Activated T-cell treated with anti-CD3 and anti-CD28 coated beads for 4 hours (primary cell): ENCODE measurements at places on chromosomes 11 and 22.

- DNase-seq: peak; percentile 25
Observed at GRCh38 chr22:23119494-23120414, 22.0 kb downstream of the RSPH14 start.

DNA sequence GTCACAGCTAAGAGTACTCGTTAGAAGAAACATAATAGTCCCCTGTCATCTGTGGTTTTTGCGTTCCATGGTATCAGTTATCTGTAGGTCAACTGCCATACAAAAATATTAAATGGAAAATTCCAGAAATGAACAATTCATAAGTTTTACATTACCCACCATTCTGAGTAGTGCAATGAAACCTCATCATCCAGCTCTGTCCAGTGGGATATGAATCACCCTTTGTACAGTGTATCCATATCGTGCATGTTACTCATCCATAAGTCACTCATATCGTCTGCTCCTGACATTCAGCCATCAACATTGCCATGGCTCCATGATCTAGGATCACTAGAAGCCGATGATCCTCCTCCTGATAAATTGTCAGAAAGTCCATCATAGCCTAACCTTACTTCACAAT, 174.9 kb upstream of the C11orf87 start:
- no peak for DNase-seq

GRCh38 chr11:121917482-121917881, 198.5 kb downstream of the BLID start:
- DNase-seq: no peak

- no peak for DNase-seq
Observed at GRCh38 chr11:109993786-109994185, 99.4 kb upstream of the ZC3H12C start.

DNA sequence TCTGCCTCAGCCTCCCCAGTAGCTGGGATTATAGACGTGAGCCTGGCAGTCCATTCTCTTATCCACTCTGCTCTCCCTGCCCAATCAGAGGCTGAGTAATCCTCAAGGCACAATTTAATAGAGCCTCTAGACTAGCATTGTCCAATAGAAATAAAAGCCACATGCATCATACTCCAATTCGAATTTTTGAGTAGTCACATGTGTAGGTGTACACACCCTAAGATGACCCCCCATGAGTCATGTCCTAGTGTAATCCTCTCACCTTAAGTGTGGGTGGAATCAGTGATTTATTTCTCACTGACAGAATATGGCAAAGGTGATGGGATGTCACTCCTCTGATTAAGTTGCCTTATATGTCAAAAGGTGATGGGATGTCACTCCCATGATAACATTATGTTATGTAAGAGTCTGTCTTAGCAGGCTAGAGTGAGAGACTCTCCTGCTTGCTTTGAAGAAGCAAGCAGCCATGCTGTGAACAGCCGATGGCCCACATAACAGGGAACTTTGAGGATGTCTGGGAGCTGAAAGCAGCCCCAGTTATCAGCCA, 61.3 kb downstream of the MN1 start:
- no peak for DNase-seq

DNA sequence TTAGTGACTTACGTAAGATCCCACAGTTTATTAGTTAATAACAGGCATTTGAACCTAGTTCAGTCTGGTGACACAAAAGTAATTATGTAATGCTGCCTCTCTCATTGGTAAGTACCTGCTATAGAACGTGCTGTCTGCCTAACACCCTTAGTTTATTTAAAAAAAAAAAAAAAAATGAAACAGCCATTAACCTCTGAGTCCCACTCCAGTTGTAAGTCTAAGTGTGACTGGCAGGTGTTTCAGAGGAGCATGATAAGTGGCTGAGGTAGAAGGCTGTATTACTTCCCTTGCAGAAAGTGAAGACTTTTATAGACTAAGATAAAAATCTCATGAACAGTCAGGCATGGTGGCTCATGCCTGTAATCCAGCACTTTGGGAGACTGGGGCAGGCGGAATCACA, 140.5 kb downstream of the TRIM44 start:
- DNase-seq: no peak

DNA sequence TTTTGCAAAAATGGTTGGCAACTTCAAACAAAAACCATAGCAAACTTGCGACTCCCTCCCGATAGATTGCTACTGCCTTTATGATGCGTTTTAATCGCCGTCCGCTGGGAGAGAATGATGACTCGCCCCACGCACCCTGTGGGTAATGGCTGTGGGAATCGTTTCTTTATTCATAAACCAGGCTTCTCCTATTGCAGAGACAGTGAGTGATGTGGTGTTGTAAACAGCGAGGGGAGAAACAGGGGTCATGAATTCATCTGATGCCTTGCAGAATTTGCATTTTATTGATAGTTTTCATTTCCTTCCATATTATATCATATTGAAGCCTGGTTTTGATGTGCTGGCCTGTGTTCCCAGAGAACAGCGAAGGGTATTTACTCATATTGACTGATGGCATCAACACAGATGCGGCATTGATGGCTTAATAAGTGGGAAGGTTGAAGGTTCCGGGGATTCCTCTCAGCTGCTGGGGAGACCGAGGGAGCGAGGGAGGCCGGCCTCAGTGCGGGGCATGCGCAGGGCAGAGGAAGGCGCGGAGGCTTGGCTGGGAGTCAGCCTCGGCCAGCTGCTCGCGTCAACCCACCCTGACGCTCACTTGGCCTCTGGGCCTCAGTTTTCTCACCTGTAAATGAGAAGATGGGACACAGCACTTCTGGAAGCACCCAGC, 41.3 kb downstream of the ARHGAP8 start:
- DNase-seq: no peak

DNA sequence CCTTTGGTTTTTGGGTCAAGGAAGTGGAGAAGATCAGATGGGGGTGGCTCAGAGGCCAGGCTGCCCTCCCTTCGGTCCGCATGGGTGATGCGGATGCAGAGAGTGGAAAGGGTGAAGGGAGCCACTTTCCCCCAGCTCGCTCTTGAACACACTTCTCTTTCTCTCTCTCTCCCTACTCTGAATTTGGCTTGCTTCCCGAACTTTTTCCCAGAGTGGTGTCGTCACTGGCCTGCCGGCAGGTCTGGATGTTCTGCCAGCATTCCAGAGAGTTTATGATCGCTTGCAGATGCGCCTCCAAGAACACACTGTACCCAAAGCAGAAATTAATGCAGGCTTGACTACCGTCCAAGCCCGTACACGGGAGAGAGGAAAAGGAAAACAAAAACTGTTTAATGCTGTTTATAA, 103.2 kb downstream of the ZBTB16 start:
- no peak for DNase-seq

GRCh38 chr22:26432619-26433311, 3.7 kb downstream of the ASPHD2 start:
- no peak for DNase-seq

- no peak for DNase-seq
Observed at GRCh38 chr22:50526834-50527801, 1.7 kb upstream of the SCO2 start.

DNA sequence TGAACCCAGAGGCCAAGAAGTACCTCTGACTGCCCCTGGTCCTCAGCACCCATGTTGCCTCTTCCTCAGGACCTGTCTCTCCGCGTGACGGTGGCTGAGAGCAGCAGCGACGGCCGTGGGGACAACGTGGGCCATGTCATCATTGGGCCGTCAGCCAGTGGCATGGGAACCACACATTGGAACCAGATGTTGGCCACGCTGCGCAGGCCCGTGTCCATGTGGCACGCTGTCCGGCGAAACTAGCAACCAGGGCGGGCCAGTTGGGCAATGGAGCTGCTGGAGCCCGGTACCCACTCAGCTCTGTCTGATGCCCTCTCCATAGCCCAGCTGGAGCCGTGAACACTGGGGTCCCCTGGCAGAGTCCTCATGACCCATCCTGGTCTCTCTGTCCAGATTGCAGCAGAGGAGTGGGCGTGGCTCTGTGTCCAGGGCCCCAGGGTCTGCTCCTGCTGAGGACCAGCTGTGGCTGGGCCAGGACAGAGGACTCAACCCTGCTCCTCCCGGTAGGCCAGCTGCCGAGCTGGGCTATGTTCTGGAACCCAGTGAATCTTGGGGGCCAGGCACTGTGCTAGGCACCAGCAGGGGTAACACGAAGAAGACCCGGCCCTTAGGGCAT, 8.0 kb upstream of the RHOD start:
- no peak for DNase-seq

GRCh38 chr11:5460983-5461621, 12.0 kb downstream of the OR51I2 start:
- no peak for DNase-seq

DNA sequence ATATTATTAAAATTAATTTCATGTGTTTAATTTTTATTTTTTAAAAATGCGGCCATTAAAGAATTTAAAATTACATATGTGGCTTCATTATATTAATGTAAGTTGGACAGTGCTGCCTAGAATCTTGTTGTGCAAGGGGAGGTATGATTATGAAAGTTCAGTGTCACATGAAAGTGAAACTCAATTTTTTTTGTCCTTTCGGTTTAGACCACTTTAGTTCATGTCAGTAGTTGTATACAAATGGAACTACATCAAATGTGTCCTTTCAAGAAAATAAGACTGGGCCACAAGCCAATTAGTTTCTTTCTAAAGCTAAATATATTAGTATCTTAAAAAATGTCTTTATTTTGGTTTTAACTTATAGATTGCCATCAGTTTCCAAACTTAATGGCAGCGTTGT, 35.7 kb downstream of the TBCEL start:
- no peak for DNase-seq

GRCh38 chr11:86606836-86607481, 65.5 kb downstream of the ME3 start:
- DNase-seq: no peak

DNA sequence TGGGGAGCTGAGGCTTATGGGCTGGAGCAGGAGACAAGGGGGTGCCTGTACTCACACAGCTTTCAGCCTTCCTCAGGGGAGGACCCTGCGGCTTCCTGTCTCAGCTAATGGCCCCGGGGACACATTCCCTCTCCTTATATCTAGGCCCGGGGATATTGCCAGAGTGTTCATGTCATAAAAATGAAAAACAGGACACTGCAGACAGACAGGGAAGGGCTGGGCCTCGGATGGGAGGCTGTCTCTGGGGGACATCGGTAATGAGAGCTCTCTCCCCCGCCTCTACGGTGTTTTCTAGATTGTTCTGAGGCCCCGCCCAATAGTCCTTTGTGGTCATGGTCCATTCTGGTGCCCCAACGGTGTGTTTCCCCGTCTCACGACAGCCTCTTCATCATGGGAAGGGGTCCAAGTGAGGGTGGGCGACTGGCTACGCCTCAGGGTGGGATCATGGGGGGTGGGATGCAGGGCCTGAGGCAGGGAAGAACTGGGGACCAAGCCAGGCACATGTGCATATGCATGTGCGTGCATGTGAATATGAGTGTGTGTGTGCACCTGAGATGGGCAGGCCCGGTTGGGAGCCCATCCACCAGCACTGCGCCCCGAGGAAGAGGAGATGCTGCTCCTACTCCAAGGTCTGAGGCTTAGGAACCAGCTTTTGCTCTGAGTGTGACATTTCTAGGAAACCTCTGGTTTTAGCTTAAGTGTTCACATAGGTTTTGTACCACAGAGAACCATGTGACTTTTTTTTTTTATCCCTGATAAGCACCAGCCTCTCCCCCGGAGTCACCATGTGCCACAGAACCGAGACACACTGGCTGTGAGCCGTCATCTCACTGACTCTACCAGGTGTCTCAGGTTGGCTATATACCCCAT, 5.3 kb downstream of the ARVCF start:
- DNase-seq: no peak

DNA sequence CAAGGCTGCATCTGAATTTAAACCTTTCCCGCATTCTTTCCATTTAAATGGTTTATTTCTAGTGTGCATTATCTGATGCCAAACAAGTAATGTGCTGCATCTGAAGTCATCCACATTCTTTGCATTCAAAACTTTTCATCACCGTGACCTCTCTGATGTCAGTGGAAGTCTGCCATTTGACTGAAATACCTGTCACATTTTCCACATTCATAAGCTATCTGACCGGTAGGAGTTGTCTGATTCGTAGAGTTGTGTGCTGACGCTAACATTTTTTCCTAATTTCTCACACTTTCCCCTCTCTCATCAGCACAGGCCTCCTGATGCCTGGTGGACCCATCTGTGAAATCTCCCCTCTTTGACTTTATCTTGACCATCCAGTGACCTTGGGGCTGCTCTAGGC, 79.9 kb upstream of the BARX2 start:
- DNase-seq: no peak

DNA sequence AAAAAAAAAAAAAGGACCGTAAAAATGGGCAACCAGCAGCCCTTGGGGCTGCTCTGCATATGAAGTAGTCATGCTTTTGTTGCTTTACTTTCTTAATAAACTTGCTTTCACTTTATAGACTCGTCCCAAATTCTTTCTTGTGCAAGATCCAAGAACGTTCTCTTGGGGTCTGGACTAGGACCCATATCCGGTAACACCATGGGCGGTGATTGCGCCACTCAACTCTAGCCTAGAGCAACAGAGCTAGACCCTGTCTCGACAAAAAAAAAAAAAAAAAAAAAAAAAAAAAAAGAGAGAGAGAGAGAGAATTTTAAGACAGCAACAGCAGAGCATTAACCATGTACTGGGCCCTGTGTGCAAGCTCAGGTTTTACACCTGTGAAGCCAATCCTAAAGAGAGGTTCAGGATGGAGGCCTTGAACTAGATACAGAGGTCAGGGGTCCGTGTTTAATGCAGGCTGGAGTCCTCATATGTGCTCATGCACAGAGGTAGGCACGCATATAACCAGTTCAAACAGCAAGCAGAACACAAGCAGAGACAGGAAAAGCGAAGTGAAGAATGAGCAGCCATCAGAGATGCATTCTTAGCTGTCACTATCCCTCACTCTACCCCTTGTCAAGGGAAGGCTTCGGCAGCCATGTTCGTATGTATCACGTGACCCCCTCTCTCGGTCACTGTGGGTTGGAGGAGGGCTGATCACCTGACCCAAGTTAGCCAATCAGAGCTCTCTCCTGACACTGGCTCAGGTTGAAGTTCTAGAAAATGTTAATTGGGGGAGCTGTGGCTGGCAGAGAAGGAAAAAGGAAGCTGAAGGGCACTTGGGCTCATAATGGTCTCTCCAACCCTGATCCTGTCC, 16.7 kb upstream of the SYT12 start:
- DNase-seq: no peak

GRCh38 chr22:46379066-46379930, 43.8 kb downstream of the TRMU start:
- no peak for DNase-seq
